ENCODE measurements at places on chromosomes 7 and 10.

DNA sequence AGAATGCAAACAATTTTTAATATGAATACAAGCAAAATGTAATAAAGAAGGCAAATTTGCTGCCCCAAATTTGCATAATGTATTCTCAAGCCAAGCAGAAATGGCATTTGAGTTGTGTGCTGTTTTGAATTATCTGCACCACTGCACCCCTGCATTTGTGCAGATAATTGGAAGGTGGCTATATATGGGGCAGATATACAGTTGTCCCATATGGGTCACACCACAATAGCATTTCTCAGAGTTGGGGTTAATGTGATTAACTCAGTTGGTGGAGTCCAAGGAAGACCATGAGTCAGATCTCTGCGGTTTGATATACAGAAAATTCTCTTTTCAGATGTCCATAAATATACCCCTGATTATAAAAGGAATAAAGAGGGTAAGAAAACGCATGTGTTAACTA is 68.9 kb upstream of the EXOC4 start:
- DNase-seq = no peak

DNA sequence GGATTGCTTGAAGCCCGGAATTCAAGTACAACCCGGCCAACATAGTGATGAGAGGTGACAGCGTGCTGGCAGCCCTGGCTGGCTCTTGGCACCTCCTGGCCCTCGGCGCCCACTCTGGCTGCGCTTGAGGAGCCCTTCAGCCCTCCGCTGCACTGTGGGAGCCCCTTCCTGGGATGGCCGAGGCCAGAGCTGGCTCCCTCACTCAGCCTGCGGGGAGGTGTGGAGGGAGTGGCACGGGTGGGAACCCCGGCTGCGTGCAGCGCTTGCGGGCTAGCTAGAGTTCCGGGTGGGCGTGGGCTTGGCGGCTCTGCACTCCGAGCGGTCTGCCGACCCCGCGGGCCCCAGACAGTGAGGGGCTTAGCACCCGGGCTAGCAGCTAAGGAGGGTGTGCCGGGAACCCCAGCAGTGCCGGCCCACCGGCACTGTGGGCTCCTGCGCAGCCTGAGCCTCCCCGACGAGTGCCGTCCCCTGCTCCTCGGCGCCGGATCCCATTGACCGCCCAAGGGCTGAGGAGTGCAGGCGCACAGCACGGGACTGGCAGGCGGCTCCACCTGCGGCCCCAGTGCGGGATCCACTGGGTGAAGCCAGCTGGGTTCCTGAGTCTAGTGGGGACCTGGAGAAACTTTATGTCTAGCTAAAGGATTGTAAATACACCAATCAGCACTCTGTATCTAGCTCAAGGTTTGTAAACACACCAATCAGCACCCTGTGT is 12.1 kb upstream of the RNF216 start:
- no peak for DNase-seq

DNA sequence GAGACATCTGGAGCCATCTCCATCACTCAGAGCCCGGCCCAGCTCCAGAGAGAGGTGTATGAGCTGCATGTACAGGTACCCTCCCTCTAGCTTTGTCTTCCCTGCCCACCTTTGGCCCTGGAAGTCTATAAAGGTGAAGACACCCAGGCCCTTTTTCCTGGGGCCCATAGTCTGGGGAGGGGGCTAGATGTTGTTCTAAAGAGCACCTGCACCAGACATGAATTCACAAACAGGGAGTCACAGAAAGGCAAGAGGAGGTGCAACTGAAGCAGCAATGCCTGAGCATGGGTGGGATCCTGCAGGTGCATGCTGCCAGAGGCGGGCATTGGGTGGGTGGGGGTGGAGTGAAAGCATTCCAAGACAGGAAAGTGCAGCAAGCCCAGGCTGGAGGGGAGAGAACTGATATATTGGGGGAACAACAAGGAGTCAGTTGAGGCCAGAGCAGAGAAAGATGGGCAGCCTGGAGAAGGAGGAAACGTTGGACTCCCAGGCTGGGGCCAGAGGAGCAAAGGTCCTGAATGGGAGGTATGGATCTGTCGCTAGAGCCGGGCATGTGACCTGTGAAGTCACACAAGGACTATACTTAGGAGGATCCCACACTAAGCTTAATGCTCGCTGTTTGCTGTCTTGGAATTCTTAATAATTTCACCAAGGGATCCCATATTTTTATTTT is 11.7 kb downstream of the CDHR1 start:
- DNase-seq = no peak

DNA sequence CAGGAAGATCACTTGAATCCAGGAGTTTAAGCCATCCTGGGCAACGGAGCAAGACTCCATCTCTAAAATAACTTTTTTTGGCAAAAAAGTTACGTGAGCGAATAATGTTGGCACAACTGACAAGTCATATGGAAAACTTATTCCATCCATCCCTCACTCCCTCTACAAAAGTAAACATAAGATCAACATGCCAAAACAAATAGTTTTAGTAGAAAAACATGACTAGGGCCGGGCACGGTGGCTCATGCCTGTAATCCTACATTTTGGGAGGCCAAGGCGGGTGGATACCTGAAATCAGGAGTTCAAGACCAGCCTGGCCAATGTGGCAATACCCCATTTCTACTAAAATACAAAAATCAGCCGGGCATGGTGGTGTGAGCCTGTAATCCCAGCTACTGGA is 25.6 kb downstream of the SLC25A16 start:
- DNase-seq = no peak

GRCh38 chr7:116777651-116778281 is 84.6 kb upstream of the CAPZA2 start:
- no peak for DNase-seq

DNA sequence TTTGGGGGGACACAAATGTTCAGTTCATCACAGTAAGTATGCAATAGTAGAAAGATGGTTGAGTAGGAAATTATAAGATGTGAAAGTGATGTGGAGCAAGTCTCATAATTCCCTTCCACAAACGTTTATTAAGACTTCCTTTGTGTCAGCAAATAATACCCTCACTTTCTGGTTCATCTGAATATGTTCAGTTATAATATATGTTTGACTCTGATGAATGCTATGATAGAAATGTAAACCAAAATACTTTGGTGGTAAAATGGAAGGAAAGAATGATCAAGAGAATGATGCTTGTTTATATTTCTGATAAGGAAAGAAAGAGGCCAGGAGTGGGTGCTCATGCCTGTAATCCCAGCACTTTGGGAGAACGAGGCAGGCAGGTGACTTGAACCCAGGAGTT is 111.7 kb upstream of the PLXDC2 start:
- no peak for DNase-seq

GRCh38 chr10:31071232-31072005 is 39.8 kb upstream of the ZNF438 start:
- DNase-seq = no peak

- DNase-seq = no peak
Measured at GRCh38 chr10:80466724-80467326, 12.7 kb downstream of the TSPAN14 start.

GRCh38 chr7:66267249-66267648 is 62.1 kb downstream of the TPST1 start:
- DNase-seq = no peak

DNA sequence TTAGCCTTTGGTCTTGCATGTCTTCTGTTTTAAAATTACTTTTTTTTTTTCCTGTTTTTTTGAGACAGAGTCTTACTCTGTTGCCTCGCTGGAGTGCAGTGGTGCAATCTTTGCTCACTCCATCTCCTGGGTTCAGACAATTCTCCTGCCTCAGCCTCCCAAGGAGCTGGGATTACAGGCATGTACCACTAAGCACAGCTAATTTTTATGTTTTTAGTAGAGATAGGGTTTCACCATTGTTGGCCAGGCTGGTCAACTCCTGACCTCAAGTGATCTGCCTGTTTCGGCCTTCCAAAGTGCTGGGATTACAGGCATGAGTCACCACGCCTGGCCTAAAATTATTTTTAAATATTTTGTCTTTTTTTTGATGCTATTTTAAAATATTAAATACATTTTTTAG is 38.5 kb downstream of the MLLT10 start:
- DNase-seq = no peak

- no peak for DNase-seq
Measured at GRCh38 chr10:29127037-29127700, 161.7 kb upstream of the LYZL1 start.

GRCh38 chr7:14936554-14936953 is 34.0 kb upstream of the DGKB start:
- DNase-seq = no peak

GRCh38 chr10:79937701-79938151 is 11.2 kb downstream of the SFTPD start:
- DNase-seq = no peak

- DNase-seq = no peak
Measured at GRCh38 chr7:90262438-90262837, 17.5 kb downstream of the CFAP69 start.

- DNase-seq = no peak
Measured at GRCh38 chr7:150848561-150849115, 3.7 kb upstream of the AOC1 start.

GRCh38 chr7:150826061-150826849 is 25.7 kb downstream of the TMEM176A start:
- DNase-seq = no peak

GRCh38 chr10:26199841-26200240 is 16.7 kb upstream of the GAD2 start:
- no peak for DNase-seq

DNA sequence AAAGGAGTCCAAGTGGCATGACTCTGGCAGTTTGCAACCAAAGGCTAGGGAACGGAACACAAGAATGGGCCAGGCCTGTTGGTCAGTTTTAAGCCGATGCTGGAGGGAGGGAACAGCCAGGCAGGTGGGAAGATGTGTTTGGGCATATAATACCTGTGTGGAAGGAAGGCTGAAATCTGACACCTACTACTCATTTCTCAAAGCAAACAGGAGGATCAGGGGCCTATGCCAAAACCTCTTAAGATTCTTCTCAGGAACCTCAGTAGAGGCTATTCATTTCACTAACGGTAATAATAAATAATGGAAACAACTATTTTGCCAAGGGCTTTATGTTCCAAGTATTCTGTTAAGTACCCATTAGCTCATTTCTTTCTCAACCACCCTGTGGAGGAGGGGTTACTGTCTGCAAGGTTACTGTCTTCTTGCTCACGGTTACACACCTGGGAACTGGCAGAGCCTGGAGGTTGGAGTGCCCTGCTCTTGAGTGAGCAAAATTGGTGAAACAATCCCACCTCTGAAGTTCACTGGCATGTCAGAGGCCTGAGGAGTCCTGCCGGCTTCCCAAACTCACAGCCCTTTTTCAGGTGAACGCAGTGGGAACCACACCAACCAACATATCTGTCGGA is 35.5 kb downstream of the GOT1 start:
- DNase-seq = no peak

DNA sequence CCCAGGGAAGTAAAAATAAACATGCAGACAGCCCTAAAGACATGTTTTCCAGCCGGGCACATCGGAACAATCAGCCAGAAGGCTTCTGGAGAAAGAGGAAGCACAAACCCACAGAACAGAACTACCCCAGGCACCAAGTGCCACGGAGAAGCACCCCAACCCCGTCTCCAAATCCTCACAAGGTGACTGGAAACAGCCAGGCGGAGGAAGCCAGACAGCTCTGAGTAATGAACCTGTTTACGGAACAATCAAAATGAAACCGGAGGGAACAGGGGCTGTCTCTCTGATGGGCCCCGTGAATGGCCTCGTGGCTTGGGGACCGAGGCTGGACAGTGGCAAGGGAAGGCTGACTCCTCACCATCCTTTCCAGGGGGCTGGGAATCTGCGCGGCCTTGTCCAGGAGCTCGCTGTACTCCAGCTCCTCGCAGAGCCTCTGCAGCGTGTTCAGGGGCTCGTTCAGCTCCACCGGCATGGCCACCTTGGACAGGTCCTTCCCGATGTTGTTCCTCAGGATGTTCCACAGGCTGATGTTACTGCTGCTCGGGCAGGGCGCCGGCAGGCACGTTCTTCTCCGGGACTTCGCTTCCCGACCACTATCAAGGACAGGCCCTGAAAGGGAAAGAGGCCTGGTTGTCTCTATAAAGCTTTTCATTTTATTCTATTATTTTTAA is 77.0 kb upstream of the GSDME start:
- DNase-seq = no peak

- DNase-seq = no peak
Measured at GRCh38 chr10:49601857-49602256, 8.3 kb upstream of the SLC18A3 start.

GRCh38 chr7:100127866-100128636 is 1.3 kb downstream of the MBLAC1 start:
- DNase-seq = no peak

- DNase-seq = no peak
Measured at GRCh38 chr10:35178331-35178730, 51.7 kb downstream of the CREM start.

- no peak for DNase-seq
Measured at GRCh38 chr7:116650436-116650835, 21.6 kb upstream of the MET start.

- DNase-seq = no peak
Measured at GRCh38 chr10:30182191-30183054, 123.0 kb upstream of the JCAD start.

DNA sequence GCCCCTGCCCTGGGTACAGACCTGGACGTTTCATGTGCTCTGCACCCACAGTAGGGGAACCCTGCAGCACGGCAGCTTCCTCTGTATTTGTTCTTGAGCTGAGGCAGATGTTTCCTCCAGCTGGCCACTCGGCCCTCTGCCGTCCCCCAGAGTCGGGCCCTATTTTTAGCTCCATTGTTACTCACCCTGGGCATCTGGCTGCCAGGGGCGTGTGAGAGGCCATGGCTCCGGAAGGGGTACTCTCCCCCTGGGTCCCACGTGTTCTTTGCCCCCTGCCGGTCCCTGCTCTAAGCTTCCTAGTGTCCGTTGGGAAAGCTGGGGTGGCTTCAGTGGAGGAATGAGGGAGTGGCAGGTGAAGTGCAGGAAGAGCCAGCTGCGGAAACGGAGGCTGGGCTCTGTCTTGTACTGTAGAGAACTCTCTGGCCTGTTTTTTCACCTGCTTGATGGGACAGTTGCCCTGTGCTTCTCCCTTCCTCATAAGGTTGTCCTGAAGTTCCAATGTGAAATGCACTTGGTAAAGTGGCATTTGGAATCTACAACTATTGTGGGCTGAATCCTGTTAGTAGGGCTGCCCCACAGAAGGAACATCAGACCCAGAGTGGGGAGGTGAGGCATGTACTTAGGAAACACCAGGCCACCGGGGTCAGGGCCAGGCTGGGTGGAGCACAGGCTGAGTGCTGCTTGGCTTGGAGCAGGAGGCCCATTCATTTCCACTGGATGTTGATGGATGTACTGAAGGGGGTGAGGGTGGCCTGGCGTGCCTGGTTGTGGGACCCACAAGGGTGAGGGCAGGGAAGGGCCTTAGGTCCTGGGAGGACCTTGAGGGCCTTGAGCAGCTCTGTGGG is 30.6 kb downstream of the PALD1 start:
- DNase-seq = no peak

- DNase-seq = no peak
Measured at GRCh38 chr7:36617408-36617807, 106.9 kb downstream of the AOAH start.
